ENCODE measurements at places on chromosomes 3 and 15. TPM values are rescaled to one million over a fixed set of nuclear protein-coding genes. Genes with fewer than 3 reads are reported as not detected.

Gene CRYGS
- total RNA-seq, result 1.1 TPM

DNA sequence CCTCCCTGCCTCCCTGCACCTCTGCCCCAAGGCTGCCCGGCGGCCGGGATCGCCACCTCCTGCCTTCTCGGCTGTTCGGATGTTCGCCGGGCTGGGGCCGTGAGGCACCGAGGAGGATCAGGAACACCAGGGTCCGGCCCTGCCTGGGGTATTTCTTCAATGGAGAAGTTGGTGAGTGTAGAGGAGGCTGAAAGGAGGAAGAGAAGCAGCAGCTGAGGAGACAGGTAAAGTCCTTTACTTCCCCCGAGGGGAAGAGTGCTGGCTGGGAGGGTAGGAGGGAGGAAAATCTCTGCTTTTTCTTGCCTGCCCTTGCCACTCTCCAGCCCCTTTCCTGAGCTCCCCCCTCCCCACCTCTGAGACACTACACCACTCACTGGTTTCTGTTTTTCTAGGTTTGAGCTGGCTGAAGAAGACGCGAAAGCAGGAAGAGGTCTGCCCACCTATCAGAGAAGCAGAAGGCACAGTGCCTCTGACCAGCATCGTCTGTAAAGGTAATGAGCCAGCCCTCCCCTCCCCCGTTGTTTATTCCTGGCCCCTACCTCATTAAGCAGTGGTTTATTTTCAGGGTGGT is 519 bp downstream of the ASB7 start:
- DNase-seq, result peak; percentile 30

DNA sequence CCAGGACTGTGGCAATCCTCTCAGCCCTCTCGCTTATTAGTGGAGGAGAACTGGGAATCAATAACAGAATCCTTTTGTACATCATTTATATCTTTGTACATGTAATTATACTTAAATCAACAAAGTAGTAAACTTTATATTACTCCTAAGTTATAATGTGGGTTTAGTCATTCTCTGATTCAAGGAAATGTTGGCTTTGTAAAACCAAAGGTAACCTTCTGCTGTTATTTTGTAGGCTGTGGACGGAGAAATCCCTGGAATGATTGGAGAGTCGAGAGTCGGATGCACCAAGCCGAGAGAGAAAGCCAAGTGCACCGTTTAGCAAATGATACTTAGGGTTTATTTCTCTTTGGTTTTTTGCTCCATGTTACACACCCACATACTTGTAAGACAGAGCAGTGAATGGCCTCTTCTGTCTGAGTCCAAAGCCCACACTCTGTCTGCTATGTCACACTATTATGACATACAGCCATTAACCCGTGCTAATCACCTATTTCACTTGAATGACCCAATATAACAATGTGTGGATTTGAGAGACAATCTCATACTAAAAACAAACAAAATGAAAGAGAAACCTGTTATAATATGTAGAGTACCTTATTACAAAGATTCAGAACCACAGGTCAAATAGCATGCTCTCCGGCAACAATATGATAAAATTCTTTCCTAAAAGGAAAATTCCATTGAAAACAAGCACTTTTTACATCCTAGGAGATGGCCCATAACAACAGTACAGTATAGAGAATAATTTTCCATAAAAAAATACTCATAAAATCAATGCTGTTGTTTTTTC is 72.2 kb downstream of the MECOM start:
- no peak for DNase-seq

DNA sequence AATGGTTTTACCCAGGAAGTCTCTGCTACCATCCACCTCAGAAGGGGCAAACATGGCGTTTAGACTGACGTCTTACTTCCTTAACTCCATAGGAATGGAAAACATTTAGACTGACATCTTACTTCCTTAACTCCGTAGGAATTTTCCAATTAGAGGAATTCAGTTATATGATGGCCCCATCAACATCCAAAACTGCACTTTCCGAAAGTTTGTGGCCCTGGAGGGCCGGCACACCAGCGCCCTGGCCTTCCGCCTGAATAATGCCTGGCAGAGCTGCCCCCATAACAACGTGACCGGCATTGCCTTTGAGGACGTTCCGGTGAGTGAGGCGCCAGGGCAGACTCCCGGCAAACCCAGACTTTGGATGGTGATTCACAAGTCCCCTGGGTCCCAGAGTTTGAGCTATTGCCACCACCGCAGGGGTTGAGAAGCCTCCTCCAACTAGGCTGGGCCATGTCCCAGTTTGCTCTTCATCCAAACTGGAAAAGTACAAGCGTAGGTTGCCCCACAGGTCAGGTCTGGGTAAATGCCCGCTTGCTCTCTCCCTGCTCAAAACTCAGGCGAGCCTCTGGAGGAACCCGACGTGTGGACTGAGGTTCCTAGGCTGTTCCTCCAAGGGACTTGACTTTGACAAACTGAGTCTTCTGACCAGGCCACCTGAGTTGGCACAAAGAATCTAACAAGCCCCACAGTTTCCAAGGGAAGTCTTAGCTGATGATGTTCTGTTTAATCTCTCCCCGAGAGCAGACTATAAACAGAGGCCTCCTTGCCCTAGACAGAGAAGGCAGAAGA is 57.7 kb downstream of the MESD start:
- no peak for DNase-seq

Gene CHST13
- 0.34 TPM for total RNA-seq

GRCh38 chr3:44047796-44048195 is 193.9 kb upstream of the TOPAZ1 start:
- DNase-seq, result no peak

Gene P2RY1
- total RNA-seq, result 3.9 TPM

- no peak for DNase-seq
These were observed 5.9 kb upstream of the DNAJB8 start for GRCh38 chr3:128472449-128473179.

Gene DISP2
- total RNA-seq, result 0.06 TPM

Gene SNTN
- total RNA-seq, result not detected

Gene ZNF80
- total RNA-seq, result not detected

DNA sequence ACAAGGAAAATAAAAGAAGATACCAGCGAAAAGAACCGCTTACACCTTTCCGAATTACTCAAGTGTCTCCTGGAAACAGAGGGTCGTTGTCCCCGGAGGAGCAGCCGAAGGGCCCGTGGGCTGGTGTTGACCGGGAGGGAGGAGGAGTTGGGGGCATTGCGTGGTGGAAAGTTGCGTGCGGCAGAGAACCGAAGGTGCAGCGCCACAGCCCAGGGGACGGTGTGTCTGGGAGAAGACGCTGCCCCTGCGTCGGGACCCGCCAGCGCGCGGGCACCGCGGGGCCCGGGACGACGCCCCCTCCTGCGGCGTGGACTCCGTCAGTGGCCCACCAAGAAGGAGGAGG is 325 bp downstream of the ALCAM start:
- peak; percentile 51 for DNase-seq

Gene RNU5B-1
- total RNA-seq, result not detected

Gene COX5A
- total RNA-seq, result 200 TPM

Gene C3orf52
- total RNA-seq, result 2.4 TPM

DNA sequence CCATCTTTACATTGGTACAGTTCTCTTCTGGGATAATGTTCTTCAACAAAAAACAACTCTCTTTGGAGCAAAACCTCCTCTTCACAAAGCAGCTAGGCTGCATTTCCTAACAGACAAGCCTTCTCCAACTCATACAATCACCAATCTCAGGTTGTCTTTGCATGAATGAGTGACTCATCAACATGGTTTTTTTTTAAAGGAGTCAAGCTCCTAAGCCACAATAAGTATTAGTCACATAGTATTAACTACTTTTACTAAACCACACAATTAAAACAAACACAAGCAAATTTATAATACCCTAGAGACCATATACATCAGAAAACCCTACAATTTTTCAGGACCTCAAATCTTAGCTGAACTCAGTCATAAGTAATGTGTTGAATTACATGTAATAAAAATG is 137.4 kb downstream of the TBC1D5 start:
- no peak for DNase-seq

- DNase-seq, result no peak
These were observed 14.4 kb upstream of the ANKRD28 start for GRCh38 chr3:15812183-15812582.

- no peak for DNase-seq
These were observed 86.6 kb upstream of the UBP1 start for GRCh38 chr3:33526787-33527186.

Gene PLCH1
- 28.8 TPM for total RNA-seq

GRCh38 chr15:100900136-100900794 is 18.9 kb upstream of the LRRK1 start:
- no peak for DNase-seq

DNA sequence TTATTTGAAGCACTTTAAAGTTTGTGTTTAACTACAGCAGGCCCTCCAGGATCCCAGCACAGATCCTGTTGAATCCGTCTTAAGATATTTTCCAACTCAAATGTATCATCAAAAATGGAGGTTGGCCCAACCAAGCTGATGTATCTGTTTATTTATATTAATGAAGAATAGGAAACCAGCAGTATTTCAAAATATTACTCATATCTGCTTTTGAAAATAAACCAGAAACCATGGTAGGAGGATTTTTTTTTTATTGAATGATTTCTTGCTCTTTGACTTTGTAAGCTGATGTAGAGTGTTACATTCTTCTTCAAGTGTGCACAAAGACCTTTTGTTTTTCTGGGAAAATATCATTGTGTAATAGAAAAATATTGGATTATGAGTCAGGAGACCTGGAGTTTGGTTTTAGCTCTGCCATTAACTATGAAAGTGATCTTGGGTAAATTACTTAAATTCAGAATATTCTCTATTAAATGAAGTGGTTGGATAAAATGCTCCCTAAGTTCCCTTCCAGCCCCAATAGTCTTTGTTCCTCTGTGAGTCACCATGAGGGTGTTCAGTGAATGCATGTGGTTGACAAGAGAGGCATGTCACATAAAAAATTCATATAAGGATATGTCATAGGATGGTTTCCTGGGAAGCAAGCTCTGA is 221.3 kb upstream of the GAP43 start:
- no peak for DNase-seq

Gene DRD3
- total RNA-seq, result not detected

Gene SCN10A
- not detected for total RNA-seq

Gene STX19
- 0.31 TPM for total RNA-seq

GRCh38 chr3:54274607-54275006 is 152.3 kb downstream of the CACNA2D3 start:
- no peak for DNase-seq

- no peak for DNase-seq
These were observed 1.5 kb downstream of the SERF2 start for GRCh38 chr15:43793647-43794046.

GRCh38 chr15:29740692-29741311 is 81.5 kb downstream of the TJP1 start:
- no peak for DNase-seq

- DNase-seq, result peak; percentile 78
These were observed 438 bp downstream of the SHOX2 start for GRCh38 chr3:158105710-158106253.
